NCI-H1694 (cell line): ENCODE measurements at places on chromosomes 7 and 10.

GRCh38 chr7:115015619-115016018 lies 93.7 kb downstream of the MDFIC start:
- no peak for DNase-seq

GRCh38 chr10:84008878-84009277 lies 130.4 kb upstream of the GHITM start:
- no peak for DNase-seq

DNA sequence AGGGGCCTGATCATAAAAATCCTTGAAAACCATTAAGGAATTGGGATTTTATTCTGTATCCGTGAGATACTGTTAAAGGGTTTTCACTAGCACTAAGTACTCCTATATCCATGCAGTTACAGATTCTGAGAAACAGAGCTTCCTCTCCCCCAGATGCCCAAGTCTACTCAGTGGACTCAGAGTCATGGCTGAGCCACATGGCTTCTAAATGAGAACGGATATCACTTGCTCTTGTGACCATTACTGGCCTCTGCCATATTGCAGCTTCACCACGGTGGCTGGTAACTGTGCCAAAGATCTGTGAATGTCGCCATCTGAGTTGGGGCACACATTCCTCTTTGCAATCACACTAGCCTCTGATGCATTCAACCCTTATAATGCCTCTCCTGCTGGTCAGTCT lies 42.0 kb upstream of the PALS2 start:
- no peak for DNase-seq

GRCh38 chr10:132274986-132275385 lies 32.8 kb downstream of the STK32C start:
- no peak for DNase-seq

DNA sequence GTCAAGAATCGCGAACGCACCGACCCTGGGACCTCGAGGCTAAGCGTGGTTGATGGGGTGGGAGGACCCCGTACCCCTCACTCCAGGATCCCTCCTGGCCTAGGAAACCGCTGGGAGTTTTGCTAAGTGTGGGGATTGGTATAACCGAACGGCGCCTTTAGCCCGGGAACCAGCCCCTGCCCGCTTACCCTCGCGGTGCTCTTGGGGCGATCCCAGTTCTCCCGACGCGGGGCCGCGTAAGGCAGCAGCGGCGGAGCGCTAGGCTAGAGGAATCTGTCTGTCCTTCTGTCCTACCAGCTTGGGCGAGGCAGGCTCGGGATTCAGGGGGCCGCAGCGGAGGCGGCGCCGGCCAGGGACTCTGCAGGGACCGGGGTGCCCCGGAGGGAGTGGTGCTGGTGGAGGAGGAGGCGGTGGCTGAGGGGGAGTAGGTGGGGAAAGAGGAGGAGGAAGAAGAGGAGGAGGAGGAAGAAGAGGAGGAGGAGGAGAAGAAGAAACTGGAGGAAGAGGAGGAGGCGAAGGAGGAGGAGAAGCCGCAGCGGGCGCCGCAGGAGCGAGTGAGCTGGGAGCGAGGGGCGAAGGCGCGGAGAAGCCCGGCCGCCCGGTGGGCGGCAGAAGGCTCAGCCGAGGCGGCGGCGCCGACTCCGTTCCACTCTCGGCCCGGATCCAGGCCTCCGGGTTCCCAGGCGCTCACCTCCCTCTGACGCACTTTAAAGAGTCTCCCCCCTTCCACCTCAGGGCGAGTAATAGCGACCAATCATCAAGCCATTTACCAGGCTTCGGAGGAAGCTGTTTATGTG lies 439 bp upstream of the EMX2 start:
- peak; percentile 70 for DNase-seq
